Muscle of leg (tissue), 16 donors: ENCODE measurements at places on chromosomes 13 and 19. TPM values are rescaled to one million over a fixed set of nuclear protein-coding genes. Genes with fewer than 3 reads are reported as not detected.
A peak's percentile ranks its signal among the peaks of the same experiment; 100 is the strongest.

ZIC2 gene
- total RNA-seq = not detected

LGALS14 gene
- 0.13 TPM for total RNA-seq

CYP4F12 gene
- 1.4 TPM for total RNA-seq

SGCG gene
- total RNA-seq = 68.0 TPM

SUPT5H gene
- 50.0 TPM for total RNA-seq

- H3K4me1 ChIP-seq = peaks cover 27% of the 10 kb centered on the region
- H3K4me3 ChIP-seq = no peak overlapping the region
- no peaks in the 10 kb centered on the region for H3K27me3 ChIP-seq
- H3K27ac ChIP-seq = no peak overlapping the region
These were observed 15.3 kb downstream of the SYDE1 start for GRCh38 chr19:15122331-15123030.

DNA sequence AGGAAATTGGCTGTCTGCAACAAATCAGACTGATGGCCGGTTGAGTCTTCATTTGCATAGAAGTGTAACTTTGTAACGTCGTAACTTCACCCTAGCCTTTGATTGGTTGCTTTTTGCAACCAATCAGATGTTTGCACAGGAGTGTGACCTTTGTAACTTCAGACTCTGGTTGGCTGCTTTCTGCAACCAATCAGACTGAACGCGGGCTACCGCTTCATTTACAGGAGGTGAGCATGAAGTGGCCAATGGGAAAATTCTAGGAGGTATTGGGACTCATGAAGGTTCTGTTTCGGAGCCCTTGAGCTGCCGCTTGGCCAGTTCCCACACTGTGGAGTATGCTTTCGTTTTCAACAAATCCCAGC lies 441 bp upstream of the ZNF559 start:
- no peaks in the 10 kb centered on the region for H3K27me3 ChIP-seq
- peak; percentile 89 for DNase-seq
- H3K4me3 ChIP-seq = peak overlapping the region; percentile 82
- H3K27ac ChIP-seq = peak overlapping the region; percentile 98

DNA sequence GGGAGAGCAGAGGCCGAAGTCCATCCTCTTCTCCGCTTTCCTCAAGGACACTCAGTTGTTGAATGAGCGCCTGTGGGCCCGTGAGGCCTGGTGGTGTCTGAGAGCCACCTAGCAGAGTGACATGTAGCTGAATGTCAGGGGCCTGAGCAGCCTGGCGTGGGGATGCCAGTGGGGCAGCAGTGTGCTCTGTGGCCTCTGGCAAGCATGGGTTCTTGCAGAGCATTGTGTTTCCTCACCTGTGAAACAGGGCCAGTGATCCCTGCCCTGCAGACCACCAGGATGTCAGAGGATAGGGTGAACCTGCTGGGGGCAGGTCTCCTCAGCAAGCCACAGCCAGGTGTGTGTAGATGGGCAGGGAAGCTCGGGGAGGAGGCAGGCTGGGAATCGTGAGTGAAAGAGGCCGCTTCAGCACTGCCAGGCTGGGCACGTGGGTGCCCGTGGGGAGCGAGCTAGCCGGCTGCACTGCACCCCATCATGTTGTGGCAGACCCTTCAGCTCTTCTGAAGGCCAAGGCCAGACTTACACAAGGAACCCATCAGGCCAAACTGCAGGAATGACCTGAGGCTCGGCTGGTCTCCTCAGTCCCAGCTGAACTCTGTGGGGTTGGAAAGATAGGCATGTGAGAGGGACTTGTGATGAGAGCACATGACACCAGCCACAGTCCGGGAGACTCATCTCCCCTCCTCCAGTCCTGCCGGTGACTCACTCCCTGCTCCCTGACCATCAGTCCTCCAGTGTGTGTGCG lies 5.0 kb downstream of the PPP1R37 start:
- peak; percentile 45 for DNase-seq
- no peaks in the 10 kb centered on the region for H3K27me3 ChIP-seq
- H3K4me1 ChIP-seq = peaks cover 74% of the 10 kb centered on the region
- H3K36me3 ChIP-seq = peaks cover 10% of the 10 kb centered on the region

GRCh38 chr13:24207841-24208667 lies 47.5 kb downstream of the SPATA13 start:
- H3K27me3 ChIP-seq = no peaks in the 10 kb centered on the region
- H3K36me3 ChIP-seq = no peaks in the 10 kb centered on the region
- no peak overlapping the region for H3K27ac ChIP-seq
- no peak overlapping the region for H3K4me3 ChIP-seq
- peak; percentile 56 for DNase-seq

GRCh38 chr13:46578590-46578975 lies 25.6 kb downstream of the LRCH1 start:
- no peak overlapping the region for H3K4me3 ChIP-seq
- H3K27me3 ChIP-seq = no peaks in the 10 kb centered on the region
- peaks cover 2% of the 10 kb centered on the region for H3K36me3 ChIP-seq
- peaks cover 36% of the 10 kb centered on the region for H3K4me1 ChIP-seq

DNA sequence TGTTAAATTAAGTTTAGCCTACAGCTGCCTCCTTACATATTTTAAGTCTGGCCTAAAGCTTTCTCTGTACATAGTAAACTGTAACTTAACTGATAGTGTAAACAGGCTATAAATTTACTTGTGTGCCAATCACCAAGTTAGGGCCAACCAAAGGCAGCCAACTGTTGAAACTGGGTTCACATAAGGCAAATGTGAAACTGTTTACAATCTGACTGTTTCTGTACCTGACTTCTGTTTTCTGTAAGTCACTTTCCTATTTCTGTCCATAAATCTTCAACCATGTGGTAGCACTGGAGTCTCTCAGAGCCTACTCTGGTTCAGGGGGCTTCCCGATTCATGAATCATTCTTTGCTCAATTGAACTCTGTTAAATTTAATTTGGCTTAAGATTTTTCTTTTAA lies 103.1 kb downstream of the RAP2A start:
- no peak overlapping the region for H3K4me3 ChIP-seq
- peaks cover 11% of the 10 kb centered on the region for H3K4me1 ChIP-seq
- H3K27me3 ChIP-seq = no peaks in the 10 kb centered on the region
- H3K36me3 ChIP-seq = no peaks in the 10 kb centered on the region

GRCh38 chr13:112814905-112815585 lies 125.2 kb downstream of the ATP11A start:
- H3K4me3 ChIP-seq = no peak overlapping the region
- H3K4me1 ChIP-seq = peaks cover 4% of the 10 kb centered on the region
- DNase-seq = no peak
- H3K36me3 ChIP-seq = peaks cover 40% of the 10 kb centered on the region
- H3K27ac ChIP-seq = no peak overlapping the region

GRCh38 chr19:11092181-11092538 lies 2.9 kb downstream of the LDLR start:
- peak overlapping the region; percentile 99 for H3K27ac ChIP-seq
- H3K27me3 ChIP-seq = no peaks in the 10 kb centered on the region
- peaks cover 14% of the 10 kb centered on the region for H3K36me3 ChIP-seq
- DNase-seq = peak; percentile 86
- no peak overlapping the region for H3K4me3 ChIP-seq
- peaks cover 57% of the 10 kb centered on the region for H3K4me1 ChIP-seq

- DNase-seq = no peak
- H3K4me1 ChIP-seq = peaks cover 55% of the 10 kb centered on the region
- H3K27me3 ChIP-seq = peaks cover 4% of the 10 kb centered on the region
- H3K27ac ChIP-seq = no peak overlapping the region
These were observed 10.3 kb upstream of the GARIN5A start for GRCh38 chr19:50486823-50487515.

- peaks cover 12% of the 10 kb centered on the region for H3K4me1 ChIP-seq
- H3K4me3 ChIP-seq = peak within 1 kb of the TSS; percentile 28
These were observed at the start of gene AMER2 for GRCh38 chr13:25171517-25172302. Gene AMER2, minus strand, starts transcription at chr13:25172288. Its CDS starts 669 bp downstream, at chr13:25171619.

- peak overlapping the region; percentile 71 for H3K4me3 ChIP-seq
- peak overlapping the region; percentile 99 for H3K27ac ChIP-seq
- peaks cover 18% of the 10 kb centered on the region for H3K4me1 ChIP-seq
- no peak for DNase-seq
- H3K27me3 ChIP-seq = no peaks in the 10 kb centered on the region
- peaks cover 14% of the 10 kb centered on the region for H3K36me3 ChIP-seq
These were observed 721 bp downstream of the MED25 start for GRCh38 chr19:49818649-49819370.

- no peak for DNase-seq
- H3K4me3 ChIP-seq = peak overlapping the region; percentile 25
- H3K27me3 ChIP-seq = peaks cover 51% of the 10 kb centered on the region
- H3K36me3 ChIP-seq = no peaks in the 10 kb centered on the region
- peaks cover 7% of the 10 kb centered on the region for H3K4me1 ChIP-seq
- H3K27ac ChIP-seq = no peak overlapping the region
These were observed 16.0 kb downstream of the CDX2 start for GRCh38 chr13:27952876-27953675.

DNA sequence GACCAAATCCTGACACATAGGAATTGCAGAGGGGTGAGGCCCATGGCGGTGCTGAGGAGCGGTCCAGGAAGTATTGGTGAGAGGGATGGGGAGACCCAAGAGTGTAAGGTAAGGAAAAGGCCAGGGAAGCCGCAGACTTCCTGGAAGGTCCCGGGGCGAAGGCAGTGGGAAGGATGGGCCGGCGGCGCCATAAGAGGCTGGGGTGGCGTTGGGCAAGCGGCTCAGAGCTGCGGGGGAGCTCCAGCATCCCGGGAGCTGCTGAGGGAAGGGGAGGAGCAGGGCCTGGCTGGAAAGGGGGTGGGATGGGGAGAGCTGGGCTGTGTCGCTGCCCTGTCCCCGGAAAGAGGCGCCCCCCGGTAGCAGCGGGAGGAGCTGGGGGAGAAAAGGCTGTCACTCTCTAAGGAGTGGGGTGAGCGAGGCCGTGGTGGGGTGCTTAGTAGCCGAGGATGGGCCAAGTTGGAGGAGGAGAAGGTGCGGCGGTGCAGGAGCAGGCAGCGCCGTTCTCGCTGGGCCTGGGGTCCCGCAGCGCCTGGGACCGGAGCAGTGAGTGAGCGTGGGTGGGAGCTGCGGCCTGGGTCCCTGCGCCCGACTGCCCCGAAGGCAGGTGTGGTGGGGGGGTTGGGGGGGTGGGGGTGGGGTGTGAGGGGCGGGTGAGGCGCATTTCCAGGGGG lies 30.7 kb downstream of the C1QTNF9 start:
- H3K27me3 ChIP-seq = peaks cover 2% of the 10 kb centered on the region
- H3K4me3 ChIP-seq = no peak overlapping the region
- H3K4me1 ChIP-seq = no peaks in the 10 kb centered on the region

- no peak overlapping the region for H3K27ac ChIP-seq
- DNase-seq = peak; percentile 4
- no peaks in the 10 kb centered on the region for H3K36me3 ChIP-seq
- no peaks in the 10 kb centered on the region for H3K27me3 ChIP-seq
- no peak overlapping the region for H3K4me3 ChIP-seq
These were observed 65.3 kb upstream of the ZNF681 start for GRCh38 chr19:23823952-23824389.
